Right lung (tissue), 10 donors: ENCODE measurements at places on chromosomes 7 and 10.
A peak's percentile ranks its signal among the peaks of the same experiment; 100 is the strongest.

DNA sequence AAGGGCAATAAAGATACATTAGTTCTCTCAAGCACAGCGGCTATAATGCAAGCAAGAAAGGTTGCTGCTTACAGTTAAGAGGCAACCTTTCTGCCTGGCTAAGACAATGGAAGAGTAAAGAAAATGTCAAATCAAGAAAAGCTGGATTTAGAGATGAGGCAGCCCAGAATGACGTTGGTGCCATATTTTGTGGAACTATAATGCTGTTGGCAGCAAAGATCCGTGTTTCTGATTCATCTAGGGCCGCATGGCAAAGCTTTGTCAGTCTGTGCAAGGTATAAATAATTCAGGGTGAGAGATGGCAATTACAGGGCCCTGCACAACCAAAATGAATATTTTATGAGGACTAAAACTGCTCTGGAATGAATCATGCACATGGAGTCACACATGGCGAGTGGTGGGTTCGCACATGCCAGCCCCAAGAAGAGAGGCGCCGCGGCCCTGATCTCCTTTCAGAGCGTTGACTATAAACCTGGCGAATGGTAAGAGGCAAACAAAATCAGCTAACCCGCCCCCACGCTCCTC is 76.6 kb downstream of the EBF3 start:
- no peak for DNase-seq

DNA sequence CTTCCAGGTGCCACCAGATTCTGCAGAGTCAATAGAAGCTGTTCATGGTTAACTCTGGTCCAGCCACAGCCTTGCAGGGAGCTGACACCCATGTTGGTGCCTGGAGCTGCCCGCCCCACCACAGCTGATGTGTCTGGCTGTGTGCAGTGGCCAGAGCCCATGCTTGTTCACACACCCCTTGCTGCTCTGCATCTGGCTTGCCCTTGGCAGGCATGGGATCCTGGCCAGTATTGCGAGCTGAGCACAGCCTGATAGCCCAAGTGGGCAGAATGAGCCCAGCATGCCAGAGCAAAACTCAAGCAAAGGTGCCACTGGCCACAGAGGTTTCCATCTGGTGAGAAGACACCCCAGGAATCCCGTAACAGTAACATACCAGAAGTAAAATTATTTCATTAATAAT is 843.6 kb downstream of the SORCS1 start:
- no peak for DNase-seq

DNA sequence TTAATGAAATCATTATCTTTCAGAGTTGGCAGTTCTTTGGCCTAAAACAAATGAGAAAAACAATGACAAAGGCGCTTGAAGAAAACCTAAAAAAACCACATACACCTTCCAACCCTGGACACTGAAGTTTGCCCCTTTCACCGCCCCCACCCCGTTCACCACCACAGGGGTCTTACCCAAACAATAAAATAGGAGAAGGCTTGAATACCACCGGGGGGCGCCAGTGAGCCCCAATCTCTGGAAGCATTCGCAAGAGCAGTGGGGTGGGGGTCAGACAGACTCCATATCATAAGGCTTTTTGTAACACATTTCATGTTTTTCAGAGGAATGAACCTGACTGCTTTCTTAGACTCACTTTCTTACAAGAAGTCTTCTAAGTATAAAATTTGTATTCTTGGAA is 163.6 kb downstream of the PIP4K2A start:
- no peak for DNase-seq

DNA sequence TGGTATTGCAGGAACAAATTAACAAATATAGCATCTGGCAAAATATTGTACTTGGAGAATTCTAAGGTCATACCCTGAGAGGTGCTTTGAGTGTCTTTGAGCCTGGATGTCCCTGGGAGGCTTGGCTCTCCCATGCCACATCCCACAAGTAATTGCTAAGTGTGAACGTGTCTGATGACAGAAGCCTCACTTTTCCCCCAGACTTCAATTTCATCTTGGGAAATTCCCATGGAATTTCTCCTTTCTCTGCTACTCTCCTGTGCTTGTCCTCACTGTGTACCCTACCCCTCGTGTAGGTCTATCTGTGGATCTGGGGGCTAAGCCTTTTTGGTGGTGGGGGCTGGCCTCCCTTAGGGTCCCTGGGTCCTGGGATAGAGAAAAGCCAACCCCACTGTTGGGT is 293.3 kb downstream of the TCF7L2 start:
- DNase-seq, result no peak

DNA sequence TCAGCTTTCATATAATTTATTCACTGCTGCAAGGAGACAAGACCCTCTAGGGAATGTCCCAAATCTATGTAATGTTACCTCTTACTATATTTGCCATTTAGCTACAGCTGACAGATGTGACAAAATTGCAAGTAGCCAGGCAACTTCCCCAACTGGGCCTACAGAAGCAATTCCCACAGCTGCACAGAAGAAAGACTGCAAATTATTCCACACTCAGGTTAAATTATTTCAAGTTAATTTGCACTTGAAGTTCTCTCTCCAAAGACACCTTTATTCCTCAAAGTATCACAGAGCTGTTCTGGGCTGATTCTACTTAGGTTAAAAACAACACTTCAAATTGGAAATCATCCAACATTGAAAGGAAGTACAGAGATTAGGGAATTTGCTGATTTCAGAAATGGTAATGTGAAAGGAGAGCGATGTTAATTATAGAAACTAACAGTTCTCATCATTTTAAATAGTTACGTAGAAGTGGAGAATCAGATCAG is 133.6 kb downstream of the THSD7A start:
- no peak for DNase-seq

DNA sequence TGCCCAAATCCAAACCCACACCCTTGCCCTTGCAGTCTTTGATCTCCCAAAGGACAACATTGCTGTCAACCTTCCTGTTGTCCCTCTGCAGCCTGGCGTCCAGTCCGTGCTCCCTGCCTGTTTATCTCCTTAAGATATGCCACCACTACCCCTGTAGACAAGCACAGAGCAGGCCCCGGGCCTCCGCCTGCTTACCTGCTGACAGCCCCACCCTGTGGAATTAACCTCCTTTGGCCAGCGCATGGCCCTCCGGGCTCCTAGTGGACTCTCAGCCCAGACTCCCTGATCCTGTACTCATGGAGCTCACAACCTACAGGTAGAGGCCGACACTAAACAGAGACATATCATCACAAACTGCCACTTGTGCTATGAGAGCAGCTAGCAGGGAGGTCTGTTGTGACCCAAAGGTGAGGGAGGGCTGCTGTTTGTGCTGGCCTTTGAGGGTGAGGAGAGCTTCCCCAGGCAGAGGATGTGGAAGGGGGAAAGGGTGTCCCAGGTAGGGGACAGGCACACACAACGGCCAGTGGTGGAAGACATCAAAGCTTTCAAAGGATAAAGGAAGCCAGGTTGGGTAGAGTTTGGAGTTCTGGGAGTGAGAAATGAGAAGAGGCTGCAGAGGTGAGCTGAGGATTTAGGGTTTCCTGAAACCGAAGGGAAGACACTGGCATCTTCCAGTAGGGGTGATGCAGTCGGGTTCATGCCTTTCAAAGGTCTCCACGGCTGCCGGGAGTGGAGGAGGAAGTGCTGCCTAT is 174.5 kb upstream of the ZMIZ1 start:
- DNase-seq, result no peak

- no peak for DNase-seq
Observed at GRCh38 chr10:8534096-8534495, 479.6 kb downstream of the GATA3 start.

GRCh38 chr7:29995652-29996051 is 6.1 kb upstream of the SCRN1 start:
- no peak for DNase-seq

DNA sequence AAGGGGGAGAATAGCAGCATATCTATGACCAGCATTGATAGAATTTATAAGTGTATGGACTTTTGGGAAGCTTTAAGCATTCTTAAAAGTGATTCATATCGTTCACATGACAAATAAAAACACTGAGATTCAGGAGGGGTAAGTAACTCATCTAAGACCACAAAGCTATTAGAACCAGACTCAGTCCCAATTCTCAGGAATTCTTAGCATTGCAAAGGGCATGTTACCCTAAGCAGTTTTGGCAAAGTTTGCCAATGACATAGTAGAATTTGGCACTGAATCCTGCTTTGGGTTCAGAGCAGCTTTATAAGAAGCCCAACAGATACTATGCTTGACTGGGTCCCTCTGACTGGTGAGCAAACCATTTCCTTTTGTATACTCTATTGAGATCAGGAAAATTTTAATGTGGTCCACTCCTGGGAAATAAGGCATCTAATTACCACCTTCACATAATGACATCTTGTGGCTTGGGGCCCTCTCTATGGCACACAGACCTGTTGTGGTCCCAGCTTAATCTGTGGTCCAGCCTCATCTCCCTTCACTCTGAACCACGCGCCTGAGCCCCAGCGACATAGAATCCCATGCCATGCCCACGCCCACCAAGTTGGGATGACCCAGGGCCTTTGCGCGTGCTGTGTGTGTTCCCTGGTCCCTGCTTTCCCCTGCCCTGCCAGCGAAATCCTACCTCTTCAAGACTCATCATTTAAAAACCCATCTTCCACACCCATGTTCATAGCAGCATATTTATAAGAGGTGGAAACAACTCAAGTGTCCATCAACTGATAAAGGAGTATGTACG is 37.5 kb upstream of the DOCK1 start:
- DNase-seq, result no peak

DNA sequence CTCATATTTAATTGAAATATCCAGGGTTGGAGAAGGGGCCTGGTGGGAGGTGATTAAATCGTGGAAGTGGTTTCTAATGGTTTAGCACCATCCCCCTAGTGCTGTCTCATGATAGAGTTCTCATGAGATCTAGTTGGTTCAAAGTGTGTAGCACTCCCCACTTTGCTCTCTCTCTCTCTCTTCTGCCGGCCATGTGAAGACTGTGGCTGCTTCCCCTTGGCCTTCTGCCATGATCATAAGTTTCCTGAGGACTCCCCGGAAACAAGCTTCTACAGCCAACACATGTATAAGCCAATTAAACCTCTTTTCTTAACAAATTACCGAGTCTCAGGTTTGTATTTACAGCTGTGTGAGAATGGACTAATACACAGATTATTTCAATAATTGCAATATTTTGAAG is 305.8 kb upstream of the KCND2 start:
- DNase-seq, result no peak

DNA sequence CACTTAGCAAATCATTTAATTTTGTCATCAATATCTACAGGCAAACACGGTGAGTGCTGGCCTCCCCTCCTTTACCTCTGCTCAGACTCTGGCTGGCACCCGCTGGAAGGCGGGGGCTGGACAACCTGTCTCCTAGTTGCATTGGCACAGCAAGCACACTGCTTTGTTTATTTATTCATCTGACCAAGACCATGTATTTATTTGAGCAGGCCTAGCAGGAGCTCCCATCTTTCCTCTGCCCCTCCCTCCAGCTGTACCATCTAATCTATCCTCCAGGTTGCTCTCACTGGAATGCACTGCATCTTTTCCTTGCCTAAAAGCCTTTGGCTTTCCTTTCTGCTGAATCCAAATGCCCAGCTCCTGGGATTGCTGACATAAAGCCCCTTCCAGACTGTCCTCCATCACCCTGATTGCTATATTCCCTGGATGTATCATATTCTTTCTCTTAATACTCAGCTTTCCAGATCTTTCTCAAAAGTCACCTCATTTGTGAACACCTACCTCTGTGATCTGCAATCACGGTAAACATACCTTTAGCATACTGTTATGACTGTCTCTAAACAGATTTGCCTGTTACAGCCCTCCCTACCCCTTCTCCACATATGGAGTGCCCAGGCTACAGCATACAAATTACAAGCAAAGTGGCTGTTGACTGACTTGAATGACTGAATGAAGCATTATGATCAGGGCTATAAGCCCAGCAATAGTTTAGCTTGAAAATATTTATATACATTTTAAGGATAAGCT is 9.6 kb downstream of the ELMO1 start:
- DNase-seq, result no peak

- DNase-seq, result peak; percentile 32
Observed at GRCh38 chr7:114865564-114865963, 56.3 kb upstream of the MDFIC start.

DNA sequence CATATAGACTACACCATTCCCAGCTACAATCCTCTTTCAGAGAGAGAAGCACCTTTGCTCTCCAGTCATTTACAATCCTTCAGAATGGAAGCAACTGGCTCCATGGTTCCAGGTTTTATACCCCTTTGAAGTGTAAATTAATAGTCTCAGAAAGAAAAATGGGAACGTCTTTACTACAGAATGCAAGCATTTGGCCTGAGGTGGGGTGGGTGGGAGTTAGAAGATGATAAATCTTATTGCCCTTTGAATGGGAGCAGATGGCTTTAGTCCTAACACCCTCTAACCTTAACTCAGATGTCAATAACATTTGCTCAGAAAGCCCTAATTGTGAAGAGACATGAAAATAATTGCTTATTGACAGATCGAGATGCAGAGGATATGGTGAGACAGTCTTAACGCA is 84.2 kb upstream of the KCNMA1 start:
- no peak for DNase-seq

- DNase-seq, result no peak
Observed at GRCh38 chr10:34607894-34608293, 207.2 kb downstream of the PARD3 start.

GRCh38 chr10:108574233-108574632 is 1349.1 kb downstream of the XPNPEP1 start:
- no peak for DNase-seq

DNA sequence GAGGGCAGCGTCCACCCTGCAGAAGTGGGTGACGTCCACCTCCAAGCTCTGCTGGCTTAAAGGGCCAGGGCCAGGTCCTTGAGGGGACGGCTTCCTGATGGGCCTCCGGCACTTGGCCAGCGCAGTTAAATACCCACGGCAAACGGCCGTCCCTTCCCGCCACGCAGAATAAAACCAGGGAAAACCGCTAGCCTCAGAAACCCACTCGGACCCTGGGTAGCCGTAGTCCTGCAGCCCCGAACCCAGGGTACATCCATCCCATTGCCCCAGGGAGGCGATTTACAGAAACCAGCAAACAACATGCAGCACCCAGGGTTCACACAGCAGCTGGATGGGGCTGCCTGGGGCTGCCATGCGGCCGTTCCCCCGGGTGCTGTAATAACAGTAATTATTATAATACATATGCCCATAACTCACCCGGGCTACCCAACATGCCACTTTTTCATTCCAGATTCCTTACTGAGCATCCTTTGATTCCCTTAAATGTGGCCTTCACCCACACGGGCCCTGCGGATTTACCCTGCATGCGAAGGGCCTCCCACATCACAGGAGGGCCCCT is 81.5 kb upstream of the PDGFA start:
- no peak for DNase-seq

DNA sequence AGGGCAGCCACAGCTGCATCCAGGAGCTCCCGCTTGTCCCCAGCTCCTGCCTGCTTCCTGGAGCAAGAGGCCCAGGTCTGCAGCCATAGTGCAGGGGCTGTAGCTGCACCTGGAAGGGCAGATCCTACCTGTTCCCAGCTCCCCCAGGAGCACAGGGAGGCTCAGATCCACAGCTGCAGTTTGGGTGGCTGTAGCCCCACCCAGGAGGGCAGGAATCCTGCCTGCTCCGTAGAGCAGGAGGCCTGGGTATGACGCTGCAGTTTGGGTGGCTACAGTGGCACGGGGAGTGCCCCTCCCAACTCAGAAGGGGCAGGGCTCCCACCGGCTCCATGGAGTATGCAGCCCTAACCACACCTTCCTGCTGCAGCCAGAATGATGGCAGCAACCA is 26.7 kb upstream of the CDCA7L start:
- DNase-seq, result no peak

- no peak for DNase-seq
Observed at GRCh38 chr10:132715776-132716680, 69.9 kb downstream of the NKX6-2 start.
